Stimulated activated CD8-positive, alpha-beta memory T cell treated with anti-CD3 and anti-CD28 coated beads, Interleukin-15, amount 100 ng/mL, for 48 hours (primary cell): ENCODE measurements at places on chromosomes 11 and 22.

- DNase-seq, result peak; percentile 6
Measured at GRCh38 chr22:28051787-28052356, 132.8 kb upstream of the PITPNB start.

GRCh38 chr11:12161603-12162350 is 51.4 kb downstream of the MICAL2 start:
- no peak for DNase-seq

GRCh38 chr11:69394869-69395246 is 86.6 kb upstream of the LINC01488 start:
- DNase-seq, result no peak

- no peak for DNase-seq
Measured at GRCh38 chr11:122102426-122102825, 13.6 kb downstream of the BLID start.

- DNase-seq, result no peak
Measured at GRCh38 chr11:59255281-59255680, 42.6 kb upstream of the MPEG1 start.

- DNase-seq, result no peak
Measured at GRCh38 chr22:30288419-30289140, 725 bp downstream of the CASTOR1 start.

GRCh38 chr11:45107029-45107428 is 39.4 kb upstream of the PRDM11 start:
- DNase-seq, result no peak

GRCh38 chr22:32839831-32840584 is 38.5 kb downstream of the TIMP3 start:
- DNase-seq, result no peak

DNA sequence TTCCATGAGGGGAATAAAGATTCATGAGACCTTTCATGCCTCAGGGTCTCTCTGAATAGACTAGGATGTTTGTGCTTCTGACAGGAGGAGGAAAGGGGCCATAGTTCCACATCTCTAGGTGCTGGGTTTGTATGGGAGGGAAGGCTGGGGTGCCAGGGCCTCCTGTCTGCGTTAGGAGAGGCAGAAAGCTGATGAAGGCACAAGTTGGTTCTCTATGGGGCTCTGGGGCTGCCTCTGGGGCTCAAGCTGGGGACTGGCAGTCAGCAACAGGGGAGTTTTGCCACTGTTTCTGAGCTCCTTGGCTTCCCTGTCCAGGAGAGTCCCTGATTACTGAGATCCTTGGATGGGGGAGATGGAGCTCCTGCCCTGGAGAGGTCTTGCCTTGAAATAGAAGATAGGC is 4.1 kb downstream of the KCNE3 start:
- no peak for DNase-seq

DNA sequence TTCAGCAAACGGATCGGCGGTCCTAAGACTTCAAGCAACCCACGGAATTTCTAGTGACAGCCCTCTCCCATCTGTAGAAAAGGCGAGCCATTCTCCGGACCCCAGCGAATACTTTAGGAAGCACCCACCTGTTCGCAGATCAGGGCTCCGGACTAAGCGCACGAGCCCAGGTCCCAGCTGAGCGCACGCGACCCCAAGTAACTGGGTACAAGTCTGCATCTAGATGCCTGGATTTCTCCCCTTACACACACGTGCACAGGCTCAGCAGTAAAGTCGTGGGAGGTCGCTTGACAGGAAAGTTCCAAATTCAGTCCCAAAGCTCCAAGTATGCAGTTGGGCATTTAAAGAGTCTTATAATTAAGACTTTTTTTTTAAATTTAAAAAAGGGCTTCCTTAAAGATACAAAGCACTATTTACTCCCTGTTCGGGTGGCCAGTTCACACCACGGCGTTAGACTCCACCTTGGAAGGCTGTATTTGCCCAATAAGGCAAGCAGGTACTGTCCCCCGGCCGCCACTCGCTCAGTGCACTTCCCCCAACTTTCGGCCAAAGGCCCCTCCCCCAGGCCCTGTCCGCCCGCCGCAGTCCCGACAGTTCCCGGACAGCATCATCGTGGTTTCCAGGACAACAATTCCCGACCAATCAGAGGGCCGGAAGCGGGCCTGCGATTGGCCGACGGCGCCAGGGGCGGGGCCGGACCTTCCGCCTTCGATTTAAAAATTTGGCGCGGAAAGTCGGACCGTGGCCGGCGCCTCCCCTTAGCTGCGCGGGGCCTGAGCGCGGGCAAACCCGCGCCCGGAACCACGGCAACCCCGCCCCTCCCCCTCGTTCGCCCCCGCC is at the start of gene E2F8:
E2F8 (minus strand) TSS at position 526 of the 840 bp plus-strand sequence. CDS start 824 bp downstream, outside the sequence.
- DNase-seq, result peak; percentile 90

- DNase-seq, result no peak
Measured at GRCh38 chr11:120681434-120682331, 170.1 kb downstream of the GRIK4 start.

DNA sequence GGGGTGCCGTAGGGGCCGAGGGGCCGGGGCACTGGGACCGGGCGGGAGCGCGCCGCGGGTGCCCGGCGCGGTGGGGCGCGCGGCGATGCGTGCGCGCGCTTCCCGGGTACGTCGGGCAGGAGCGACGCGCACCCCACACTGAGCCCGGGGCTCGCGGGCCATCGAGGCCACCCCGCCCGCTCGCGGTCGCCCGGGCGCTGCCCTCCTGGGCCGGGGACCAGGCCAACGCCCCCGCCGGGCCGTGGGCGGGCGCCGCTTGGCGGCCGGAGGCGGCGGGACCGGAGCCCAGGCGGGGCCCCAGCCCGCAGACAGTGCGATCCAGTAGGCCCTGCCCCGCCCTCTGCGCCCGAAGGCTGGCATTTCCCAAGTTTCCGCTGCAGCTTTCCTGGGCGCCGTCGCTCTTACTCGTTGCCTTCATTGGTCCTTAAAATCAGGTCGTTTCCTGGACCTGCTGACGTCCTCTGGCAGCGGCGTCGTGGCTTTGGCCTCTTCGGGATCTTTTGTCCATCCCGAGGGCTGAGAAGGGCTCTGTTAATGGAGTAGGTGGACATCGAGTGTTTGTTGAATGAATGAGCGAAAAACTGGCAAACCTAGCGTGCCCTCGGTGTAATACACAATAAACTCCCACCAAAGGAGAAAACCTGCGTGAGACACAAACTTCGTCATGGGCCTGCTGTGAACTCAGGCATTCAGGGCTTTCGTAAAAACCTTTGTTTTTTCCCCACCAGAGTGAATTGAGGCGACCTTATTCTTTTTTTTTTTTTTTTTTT is 638 bp downstream of the PARVA start:
- no peak for DNase-seq

GRCh38 chr11:19958204-19958603 is 202.1 kb downstream of the DBX1 start:
- no peak for DNase-seq

DNA sequence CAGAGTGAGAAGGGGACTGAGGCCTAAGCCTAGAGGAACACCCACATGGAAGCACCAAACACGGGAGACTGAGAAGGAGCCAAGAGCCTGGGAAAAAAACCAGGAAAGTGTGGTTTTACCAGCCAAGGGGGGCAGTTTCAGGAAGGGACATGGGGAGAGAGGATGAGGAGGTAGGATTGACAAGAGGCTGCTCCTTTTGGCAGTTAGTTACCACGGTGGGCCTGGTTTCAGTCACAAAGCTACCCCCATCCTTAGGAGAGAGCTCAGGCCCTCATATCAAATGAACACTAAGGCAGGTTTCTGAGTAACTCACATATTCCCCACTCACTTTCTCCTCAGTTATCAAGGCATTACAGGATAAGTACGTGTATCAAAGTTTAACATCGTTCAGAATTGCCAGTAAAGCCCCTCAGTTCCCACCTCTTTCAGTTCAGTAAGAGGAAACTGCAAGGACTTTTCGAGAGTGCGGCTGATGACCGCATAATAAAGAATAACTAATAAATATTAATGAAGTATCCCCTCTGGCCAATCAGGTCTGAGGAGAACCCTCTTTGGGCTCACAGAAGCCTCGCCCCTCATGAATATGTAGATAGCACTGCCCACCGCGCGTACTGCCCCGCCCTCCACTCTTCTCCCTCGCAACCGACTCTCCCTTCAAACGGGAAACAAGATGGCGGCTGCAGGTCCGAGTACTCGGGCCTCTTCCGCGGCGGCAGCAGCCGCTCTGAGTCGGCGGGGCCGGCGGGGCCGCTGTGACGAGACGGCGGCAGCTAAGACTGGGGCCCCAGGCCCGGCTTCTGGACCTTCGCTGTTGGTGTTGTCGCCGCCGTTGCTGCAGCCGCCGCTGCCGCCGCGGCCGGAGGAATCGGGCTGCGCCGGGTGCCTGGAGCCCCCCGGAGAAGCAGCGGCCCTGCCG is at the start of gene RNF169:
RNF169 (plus strand) TSS at position 639 of the 916 bp plus-strand sequence; CDS start at position 671, 32 bp downstream.
- DNase-seq, result peak; percentile 83

DNA sequence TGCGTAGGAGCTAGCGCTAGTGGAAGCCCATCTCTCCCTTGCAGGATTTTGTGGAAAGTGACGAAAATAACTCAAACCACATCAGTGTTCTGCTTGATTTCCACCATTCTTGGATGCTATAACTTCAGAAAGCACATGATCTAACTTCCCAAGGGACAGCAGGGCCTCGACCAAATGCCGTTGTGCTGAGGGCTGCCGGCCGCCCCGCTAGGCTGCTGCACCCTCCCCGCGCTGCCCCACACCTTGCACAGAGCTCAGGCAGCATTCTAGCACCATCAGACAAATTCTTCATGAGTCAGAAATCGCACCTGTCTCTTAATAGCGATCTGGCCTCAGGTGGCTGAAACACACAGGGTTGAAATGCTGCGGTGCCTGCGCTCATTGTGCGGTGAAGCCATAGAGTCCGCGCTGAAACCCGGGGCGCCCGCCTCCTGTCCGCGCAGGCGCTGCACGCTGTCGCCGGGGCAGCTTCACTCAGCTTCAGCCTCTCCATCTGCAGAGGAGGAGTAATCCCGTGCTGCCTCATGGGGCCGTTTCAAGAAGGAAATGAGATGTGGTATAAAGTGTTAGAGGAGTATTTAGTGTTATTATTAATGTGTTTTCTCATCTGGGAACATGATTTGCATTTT is 59.2 kb upstream of the B3GAT1 start:
- no peak for DNase-seq

GRCh38 chr11:14308114-14308896 is 50.7 kb downstream of the RRAS2 start:
- DNase-seq, result no peak

DNA sequence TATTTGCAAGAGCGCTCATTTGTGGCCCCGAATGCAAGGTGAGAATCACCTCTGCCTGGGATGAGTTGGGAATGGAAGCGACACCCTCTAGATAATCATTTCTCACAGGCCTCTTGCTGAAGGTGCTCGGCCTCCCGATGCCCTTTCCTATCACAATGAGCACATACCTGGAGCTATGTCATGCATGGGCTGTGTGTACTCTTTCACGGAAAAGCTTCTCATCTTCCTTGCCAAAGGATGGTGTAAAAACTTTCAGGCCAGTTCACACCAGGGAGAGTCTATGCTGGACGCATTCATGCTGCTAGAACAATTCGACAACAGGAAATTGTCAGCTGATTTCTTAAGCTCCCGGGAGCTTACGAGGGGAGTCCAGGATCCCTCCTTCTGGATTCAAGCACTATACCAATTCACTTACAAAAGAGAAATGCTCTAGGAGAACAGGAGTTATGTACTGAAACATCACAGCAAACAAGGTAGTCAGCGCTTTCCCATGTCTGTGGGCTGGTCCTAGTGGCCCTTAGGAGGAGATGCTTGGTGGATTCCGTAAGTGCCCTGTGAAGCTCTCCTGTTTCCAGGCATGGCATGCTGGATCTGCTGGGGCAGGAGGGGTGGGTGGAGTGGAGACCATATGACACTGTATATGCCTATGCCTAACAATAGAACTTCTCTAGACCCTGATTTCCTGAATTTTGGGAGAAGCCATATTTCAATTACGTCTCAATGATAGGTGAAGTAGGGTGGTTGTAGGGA is 53.1 kb upstream of the B3GAT1 start:
- no peak for DNase-seq

DNA sequence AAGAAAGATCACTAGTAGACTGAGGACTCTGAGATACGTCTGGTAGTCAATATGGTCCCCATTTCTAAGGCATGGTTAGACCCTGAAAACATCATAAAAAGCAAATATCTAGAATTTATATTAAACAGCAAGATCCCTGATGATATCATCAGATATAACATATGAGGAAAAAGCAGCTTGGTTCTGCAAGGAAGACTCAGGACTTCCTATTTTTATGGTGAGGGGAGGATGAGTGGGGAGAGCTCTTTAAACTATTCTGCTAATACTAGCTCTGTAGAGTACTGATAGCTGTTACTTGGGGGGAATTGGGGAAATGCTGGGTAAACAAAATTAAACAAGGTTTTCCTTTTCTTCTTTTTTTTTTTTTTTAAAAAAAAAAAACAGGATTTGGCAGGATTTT is 235.8 kb downstream of the SWAP70 start:
- no peak for DNase-seq

GRCh38 chr11:134751766-134752165 is 339.7 kb upstream of the B3GAT1 start:
- DNase-seq, result no peak

DNA sequence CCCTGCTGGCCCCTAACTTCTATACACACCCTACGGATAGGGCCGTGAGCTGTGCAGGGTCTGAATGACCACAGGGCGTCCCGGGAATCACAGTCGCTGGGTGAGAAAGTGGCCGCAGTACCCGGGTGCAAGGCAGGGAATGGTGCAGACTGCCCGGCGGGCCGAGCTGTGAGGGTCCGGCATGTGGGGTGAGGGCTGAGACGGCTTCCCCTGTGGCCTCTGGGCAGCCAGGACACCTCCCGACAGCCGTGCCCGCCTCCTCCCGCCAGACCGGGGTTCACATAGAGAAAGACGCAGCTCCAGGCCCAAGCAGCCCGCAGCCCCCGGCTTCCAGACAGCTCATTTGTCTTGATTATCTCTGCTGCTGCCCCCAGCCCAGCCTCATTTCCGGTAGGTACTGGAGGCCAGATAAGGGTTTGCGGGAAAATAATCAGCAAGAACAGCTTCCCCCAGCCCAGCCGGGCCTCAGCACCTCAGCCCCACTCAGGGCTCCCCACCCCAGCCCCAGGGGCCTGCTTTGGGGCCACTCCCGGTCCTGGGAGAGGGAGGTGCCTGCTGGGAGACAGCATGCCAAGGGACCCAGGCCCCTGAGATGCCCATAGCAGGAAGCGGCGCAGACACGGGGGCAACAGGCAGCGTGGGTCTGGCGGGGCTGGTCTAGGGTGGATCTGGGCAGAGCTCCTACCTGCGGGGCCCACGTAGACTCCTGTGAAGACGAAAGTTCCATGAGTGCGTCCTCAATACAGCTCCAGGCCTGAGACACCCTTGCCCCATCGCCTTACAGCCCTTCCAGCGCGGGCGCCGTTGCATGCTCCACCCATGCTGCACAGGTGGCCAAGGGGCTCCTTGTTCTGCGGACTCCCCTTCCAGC is 123.1 kb downstream of the BRD1 start:
- no peak for DNase-seq

GRCh38 chr22:44181033-44181911 is 547 bp downstream of the PARVG start:
- peak; percentile 42 for DNase-seq

DNA sequence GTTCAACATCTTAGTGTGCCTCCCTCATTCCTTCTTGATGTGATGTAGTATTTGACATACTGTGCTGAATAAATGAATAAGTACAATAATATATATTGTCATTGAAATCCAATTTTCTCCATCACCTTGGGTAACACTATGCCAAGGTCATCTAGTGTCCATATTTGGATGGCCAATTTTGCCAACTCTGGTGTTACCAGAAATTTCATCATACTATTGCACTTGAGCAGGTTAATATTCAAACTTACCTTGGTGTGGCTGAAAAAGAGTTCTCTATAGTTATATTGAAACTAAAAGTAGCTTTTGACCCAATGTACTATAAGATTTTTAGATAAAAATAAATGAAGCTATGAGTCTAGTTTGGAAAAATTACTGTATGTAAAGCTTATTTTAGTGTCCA is 98.2 kb upstream of the SLC6A5 start:
- no peak for DNase-seq

GRCh38 chr11:22192642-22193347 is at the start of gene ANO5:
Gene ANO5, plus strand, starts transcription at chr11:22193085. Its CDS starts 408 bp downstream, at chr11:22193493.
- DNase-seq, result no peak

GRCh38 chr11:65505466-65506289 is 6.8 kb downstream of the MALAT1 start:
- no peak for DNase-seq
